Activated naive CD4-positive, alpha-beta T cell treated with anti-CD3 and anti-CD28 coated beads, Interleukin-2, amount 10 ng/mL, durations not matched to agents 7 days and 5 days (primary cell): ENCODE measurements at places on chromosomes 13 and 19.

DNA sequence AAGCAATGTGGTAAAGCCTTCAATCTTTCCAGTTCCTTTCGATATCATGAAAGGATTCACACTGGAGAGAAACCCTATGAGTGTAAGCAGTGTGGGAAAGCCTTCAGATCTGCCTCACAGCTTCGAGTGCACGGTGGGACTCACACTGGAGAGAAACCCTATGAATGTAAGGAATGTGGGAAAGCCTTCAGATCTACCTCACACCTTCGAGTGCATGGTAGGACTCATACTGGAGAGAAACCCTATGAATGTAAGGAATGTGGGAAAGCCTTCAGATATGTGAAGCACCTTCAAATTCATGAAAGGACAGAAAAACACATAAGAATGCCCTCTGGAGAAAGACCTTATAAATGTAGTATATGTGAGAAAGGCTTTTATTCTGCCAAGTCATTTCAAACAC is 15.6 kb upstream of the ZNF763 start:
- no peak for DNase-seq

GRCh38 chr19:17719730-17720400 is 585 bp downstream of the MAP1S start:
- DNase-seq: peak; percentile 60

DNA sequence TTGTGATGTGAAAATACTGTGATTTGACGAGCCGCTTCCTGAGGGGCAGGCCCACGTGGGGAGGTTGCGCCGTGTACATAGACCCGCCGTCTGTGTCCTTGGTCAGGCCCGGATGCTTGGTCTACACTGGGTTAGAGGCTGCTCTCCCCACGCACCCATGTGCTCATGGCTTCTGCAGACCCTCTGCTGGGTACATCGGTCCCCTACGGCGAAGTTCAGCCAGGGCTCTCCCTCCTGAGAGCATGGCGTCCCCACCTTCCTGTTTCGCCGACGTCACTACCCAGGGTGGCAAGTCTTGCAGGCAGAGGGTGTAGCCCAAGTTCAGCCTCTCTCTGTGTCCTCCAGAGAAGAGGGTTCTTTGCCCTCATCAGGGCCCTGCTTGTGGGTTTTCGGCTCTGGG is 11.0 kb downstream of the COMP start:
- no peak for DNase-seq

GRCh38 chr13:91632086-91632485 is 233.7 kb downstream of the GPC5 start:
- DNase-seq: no peak

- no peak for DNase-seq
Measured at GRCh38 chr19:36266375-36266961, 51.6 kb downstream of the ZNF146 start.

GRCh38 chr13:44887515-44887914 is 101.8 kb downstream of the NUFIP1 start:
- DNase-seq: no peak

- DNase-seq: no peak
Measured at GRCh38 chr13:66275416-66275815, 954.7 kb downstream of the PCDH9 start.

GRCh38 chr19:12665671-12666264 is 774 bp downstream of the MAN2B1 start:
- DNase-seq: peak; percentile 50

DNA sequence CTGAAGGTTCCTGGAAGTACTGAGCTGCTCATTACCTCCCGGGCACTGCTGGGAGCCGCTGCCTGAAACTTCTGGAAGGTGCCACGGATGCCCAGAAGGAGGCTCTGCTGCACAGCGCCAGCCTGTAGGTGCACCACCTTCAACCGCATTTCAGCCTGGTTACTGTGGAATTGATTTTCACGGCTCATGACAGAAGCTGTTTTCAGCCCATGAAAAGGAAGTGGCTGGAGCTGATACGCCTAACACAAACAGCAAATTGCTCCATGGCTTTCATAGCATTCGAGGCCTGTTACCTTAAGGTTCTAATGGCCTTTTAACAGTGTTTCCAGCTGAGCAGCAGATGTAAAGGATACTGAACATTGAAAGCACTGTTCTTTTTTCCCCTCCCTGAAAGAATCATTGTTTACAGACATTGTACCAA is 22.0 kb downstream of the GPC6 start:
- DNase-seq: no peak

DNA sequence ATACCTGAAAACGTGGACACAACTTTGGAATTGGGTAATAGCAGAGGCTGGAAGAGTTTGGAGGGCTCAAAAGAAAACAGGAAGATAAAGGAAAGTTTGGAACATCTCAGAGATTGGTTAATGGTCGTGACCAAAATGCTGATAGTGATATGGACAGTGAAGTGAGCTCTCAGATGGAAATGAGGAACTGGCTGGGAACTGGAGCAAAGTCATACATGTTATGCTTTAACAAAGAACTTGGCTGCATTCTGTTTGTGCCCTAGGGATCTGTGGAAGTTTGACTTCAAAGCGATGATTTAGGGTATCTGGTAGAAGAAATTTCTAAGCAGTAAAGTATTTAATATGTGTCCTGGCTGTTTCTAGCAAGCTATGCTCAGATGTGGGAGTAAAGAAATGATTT is 136.2 kb downstream of the DNAJC3 start:
- no peak for DNase-seq

DNA sequence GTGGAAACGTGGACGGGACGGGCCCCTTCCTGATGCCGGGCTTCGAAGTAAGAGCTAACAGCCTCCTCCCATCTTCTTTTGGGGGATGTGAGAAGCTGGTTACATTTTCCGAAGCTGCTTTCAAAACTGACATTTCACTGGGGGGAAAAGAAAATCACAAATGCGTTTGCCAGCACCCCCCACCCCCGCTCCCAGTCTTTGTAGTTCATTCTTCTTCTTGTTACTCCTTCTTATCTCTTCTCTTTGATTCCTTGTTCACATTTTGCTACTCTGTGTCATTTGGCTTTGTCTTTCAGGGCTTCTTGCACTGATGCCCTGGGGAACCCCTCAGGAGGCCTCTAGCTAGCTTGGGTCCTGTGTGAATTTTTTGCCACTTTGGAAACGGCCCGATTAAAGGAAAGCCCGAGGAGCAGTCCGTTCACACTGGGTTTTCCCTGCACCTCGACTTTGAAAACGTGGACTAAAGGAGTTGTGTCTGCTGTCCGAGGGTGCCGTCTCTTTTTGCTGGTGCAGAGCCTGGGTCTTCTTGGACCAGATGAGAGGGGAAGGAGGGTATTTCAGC is 1.3 kb downstream of the CARM1 start:
- DNase-seq: no peak

- DNase-seq: peak; percentile 29
Measured at GRCh38 chr13:109145631-109146030, 516.2 kb downstream of the MYO16 start.

- no peak for DNase-seq
Measured at GRCh38 chr13:44425041-44425814, 51.6 kb downstream of the SERP2 start.

DNA sequence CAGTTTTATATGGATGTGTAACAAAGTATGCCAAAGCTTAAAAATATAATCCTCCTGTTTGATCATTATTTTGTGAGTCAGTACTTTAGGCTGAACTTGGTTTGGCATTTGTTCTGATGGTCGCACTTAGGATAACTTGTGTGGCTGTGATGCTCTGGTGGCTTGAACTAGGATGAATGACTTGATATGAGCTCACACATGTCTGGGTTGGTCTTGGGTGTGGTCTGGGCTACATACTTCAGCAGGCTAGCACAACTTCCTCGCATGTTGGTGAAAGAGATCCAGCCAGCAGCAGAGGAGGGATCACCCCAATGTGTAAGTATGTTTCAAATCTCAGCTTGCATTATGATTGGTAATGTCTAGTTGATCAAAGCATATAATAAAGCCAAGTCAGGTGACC is 969.1 kb upstream of the PCDH9 start:
- DNase-seq: no peak

- no peak for DNase-seq
Measured at GRCh38 chr13:55000043-55000442, 1971.4 kb downstream of the OLFM4 start.

GRCh38 chr19:7678971-7679751 is 1.5 kb upstream of the TRAPPC5 start:
- DNase-seq: peak; percentile 79

DNA sequence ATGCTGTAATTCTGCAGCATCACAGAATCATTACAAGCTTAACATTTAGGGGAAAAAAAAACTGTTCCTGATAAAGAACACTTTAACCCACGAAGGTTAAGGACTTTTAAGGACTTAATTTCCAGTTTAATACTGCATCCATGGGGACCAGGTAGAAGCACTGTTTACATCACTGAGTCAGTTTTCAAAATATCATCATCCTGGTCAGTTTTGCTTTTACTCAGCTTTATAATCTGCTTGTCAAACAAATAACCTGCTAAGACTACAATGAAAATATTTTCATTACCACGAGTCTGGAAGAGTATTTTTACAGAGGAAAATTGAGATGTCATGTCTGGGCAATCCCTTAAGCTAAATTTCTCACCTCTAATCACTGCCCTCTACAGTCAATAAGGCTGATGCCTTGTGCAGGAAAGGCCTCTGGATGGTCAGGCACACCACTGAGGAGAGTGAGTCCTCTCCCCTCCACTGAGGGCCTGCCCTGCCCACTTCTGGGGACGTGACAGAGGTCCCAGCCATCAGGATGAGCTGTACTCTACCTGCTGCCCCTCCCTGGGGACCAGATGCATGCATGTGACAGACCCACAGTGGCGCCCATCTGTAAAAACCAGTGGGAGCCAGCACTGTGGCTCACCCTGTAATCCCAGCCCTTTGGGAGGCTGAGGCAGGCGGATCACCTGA is 31.0 kb downstream of the FOXO1 start:
- no peak for DNase-seq

DNA sequence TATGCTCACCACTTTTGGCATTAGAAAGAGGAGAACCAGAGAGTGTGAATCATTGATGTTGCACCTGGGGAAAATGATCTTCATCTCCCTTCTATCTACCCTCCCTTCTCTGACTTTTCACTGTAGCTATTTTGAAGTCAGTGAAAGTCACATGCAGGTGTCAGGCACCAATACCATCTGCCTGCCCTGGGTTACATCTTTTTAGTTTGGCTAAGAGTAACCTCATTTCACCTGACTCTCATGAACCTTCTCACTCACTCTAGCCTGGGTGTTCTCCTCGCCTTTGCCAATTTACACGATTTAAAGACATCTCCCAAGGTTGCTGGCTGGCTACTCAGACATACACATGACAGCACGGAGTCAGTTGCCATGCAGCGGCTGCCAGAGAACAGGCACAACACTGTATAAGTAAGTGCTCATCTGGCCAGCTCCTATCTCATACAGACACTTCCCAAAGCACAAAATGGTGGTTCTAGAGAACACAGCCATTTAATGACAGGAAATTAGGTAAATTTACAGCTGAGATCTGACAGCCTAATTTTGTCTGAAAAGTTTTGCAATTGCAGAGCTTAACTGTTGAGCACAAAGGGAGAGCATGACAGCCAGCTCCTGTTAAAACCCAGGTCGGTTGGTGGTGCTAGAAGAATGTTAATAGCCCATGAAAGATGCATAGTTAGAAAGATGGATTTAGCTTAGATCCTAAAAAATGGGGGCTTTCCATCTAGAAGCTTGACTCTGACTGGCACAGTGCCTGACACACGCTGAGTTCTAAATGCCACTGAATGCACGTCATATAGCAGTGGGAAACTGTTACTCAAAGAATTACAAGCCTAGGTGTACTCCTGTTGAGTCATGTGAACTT is 32.5 kb downstream of the LCP1 start:
- DNase-seq: no peak

- DNase-seq: no peak
Measured at GRCh38 chr13:72622546-72622945, 104.9 kb downstream of the MZT1 start.

DNA sequence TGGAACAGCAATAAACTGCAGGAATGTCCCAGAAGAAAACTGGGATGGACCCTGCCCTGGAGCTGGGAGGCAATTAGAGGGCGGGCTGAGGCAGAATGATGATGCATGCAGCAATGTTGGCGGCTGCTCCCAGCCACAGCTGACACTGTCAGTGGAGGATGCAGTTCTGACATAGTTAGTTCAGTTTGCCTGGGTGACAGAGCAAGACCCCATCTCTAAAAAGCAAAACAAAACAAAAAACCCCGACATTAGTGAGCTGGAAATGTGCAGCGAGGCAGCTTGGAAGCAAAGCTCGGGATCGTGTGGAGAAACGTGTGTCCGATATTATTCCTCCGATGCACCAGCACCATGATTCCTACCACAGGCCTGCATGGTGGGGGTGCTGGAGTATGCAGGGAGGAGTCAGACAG is 110.1 kb upstream of the UQCRFS1 start:
- DNase-seq: no peak

GRCh38 chr13:71721104-71721503 is 145.9 kb downstream of the DACH1 start:
- no peak for DNase-seq
